Stimulated activated CD4-positive, alpha-beta T cell treated with anti-CD3 and anti-CD28 coated beads, TNF-alpha, amount 100 ng/mL, for 1 hour (primary cell): ENCODE measurements at places on chromosomes 12 and 14.

GRCh38 chr14:82192387-82192786 lies 658.7 kb upstream of the SEL1L start:
- no peak for DNase-seq

- peak; percentile 51 for DNase-seq
Observed at GRCh38 chr12:113185180-113186032, at the start of the genes DDX54 and RITA1. Gene DDX54 (minus strand): TSS chr12:113185478. CDS start chr12:113185451, 27 bp downstream. Gene RITA1 (plus strand): TSS chr12:113185721. CDS start chr12:113186747, 1,026 bp downstream.

- no peak for DNase-seq
Observed at GRCh38 chr12:4938900-4939299, 29.2 kb downstream of the KCNA1 start.

DNA sequence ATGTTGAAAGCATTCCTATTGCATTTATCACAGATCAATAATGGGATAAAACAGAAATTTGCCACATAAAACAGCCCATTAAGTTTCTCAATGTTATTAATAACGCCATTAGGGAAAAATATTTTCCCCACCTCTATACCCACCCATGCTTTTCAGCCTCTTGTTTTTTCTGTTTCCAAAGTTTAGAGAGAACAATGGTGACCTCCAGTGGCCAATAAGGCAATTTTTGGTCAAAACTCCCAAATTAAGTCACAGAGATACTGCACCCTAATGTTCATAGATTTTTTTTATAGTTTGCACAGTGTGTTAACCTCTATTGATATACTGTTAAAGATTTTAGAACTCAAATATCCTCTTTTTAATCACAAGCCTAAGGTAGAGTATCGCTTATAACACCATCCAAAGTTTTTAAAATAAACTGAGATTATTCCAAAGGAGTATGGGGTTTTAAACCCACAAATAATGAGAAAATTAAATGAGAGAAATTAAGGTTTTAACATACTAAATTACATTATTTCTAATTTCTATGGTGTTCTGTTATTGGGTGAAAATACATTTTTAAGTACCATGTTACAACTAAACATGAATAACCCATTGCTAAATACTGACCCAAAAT lies 184.7 kb upstream of the DCN start:
- DNase-seq = no peak

- no peak for DNase-seq
Observed at GRCh38 chr14:23167116-23167847, 16.2 kb downstream of the SLC7A8 start.

- no peak for DNase-seq
Observed at GRCh38 chr12:107635139-107635538, 50.5 kb upstream of the PWP1 start.

GRCh38 chr12:5114436-5114835 lies 70.8 kb downstream of the KCNA5 start:
- no peak for DNase-seq

DNA sequence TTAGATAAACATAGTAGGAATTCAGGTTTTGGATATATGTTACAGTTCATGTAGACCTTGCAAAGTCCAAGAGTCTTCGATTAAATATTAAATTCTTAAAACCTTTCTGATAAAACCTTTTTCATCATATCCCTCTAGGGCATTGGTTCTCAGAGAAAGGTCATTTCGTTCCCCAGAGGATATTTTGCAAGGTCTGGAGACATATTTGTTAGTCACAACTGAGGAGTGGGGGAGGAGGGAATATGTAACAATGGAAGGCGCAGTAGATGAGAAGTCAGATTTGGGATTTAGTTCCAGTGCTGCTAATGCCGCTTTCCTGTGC lies 5.3 kb downstream of the TMEM253 start:
- DNase-seq = no peak

- no peak for DNase-seq
Observed at GRCh38 chr12:114876968-114877680, 193.1 kb upstream of the TBX3 start.

GRCh38 chr12:62251609-62251958 lies 8.6 kb upstream of the USP15 start:
- DNase-seq = no peak

DNA sequence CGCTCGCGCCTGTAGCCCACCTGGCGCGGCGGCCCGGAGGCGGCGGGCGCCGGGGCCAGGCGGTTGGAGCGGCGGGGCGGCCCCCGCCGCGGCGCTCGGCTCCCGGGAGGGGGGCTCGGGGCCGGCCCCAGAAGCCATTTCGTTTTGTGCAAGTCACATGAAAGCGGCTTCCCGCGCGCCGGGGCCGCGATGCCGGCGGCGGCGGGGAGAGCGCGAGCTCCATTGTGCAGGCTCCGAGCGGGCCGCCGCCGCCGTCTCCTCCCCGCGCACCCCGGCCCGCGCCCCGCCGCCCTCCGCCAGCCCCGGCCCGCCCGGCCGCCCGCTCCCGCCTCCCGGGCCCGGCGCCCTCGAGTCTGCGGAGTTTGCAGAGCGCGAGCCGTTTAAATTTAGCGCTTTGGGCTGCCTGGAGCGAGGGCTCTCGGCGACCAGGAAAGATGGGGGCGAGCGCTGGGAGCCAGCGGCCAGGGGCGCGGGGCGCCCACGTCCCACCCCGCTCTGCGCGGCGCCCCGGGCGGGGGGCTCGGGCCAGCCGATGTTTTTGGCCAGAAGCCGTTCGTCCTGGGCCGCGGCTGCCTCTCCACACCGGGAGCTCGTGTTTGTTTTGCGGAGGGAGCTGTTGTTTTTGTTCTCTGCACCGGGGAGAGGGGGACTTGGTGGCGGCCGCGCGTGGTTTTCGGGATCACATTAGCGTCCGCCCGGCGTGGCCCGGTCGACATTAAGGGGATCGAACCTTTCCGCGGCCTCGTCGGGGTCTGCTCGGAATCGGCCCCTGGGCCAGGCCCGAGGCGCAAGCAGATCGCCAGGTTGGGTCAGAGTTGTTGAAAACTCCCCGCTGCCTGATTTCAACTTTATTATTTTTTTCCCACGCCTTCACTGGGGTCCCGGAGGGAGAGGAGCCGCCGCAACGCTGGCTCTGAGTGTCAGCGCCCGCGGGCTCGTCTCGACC lies 982 bp downstream of the BCL7A start:
- DNase-seq = no peak

GRCh38 chr14:36723530-36723929 lies 61.9 kb downstream of the PAX9 start:
- no peak for DNase-seq

DNA sequence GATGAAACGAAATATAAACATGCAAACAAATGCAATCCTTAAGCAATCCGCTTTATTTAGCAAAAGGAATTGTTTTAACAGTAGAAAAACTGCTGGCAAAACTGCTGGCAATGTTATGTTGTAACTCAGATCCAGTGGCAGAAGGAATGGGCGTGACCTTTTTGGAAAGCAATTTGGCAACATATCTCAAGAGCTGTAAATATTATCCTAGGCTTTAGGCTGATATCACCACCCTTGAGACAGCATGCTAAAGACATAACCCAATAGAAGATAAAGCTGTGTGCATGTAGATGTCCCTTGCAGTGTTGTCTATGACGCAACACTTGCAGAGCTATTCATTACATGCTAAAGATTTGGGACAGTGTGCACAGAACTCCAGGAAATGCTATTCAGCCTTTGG lies 138.5 kb downstream of the DICER1 start:
- DNase-seq = no peak

DNA sequence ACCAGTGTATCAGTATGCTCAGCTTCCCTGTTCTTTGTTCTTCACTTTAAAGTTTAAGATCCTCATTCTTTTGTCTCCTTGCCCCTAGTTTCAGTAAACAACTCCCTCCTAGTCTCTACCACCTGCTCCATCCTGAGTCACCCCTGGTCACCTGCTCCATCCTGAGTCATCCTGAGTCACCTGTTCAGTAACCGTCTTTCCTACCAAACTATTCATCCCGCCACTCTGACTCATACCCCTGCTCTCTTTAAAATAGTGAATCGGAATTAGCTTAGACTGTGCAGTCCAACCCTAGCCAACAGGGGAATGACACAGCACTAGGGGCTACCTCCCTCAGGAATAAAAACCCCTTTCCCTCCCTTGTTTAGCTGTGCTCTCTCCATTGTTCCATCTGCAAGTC lies 888.1 kb upstream of the MDGA2 start:
- DNase-seq = no peak

DNA sequence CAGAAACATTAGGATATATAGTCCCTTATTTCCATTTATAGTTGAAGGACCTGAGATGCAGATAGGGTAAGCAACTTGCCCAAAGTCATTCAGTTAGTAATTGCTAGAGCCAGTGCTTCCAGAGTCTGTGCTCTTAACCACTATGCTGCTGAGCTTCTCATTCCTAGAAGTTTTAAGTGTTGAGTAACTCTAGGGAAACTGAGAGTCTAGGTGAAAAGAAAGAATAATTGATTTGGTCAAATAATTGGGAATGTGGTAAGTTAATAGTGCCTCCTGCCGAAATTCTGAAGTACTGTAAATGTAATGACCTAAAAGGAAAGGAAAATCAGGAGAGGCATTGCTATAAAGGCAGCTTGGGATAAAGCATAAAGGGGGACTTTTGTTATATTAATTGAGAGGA lies 14.1 kb downstream of the PYROXD1 start:
- DNase-seq = no peak

DNA sequence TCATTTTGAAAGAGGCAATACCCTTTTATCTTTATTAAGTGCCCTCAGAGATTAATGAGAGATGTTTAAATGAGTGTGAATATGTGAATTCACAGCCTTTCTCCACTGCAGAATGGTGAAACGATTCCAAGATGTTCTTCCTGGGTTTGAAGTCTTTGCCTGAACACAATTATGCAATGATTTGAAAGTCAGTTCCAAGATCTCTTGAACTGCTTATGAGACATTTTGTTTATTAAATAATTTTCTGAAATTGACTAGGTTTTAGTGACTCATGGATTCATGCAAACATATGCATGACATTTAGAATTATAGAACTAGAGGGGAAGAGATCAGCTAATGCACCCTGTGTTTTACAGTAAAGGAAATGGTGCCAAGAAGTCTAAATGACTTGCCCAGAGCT lies 118.1 kb upstream of the SLC38A2 start:
- DNase-seq = no peak

DNA sequence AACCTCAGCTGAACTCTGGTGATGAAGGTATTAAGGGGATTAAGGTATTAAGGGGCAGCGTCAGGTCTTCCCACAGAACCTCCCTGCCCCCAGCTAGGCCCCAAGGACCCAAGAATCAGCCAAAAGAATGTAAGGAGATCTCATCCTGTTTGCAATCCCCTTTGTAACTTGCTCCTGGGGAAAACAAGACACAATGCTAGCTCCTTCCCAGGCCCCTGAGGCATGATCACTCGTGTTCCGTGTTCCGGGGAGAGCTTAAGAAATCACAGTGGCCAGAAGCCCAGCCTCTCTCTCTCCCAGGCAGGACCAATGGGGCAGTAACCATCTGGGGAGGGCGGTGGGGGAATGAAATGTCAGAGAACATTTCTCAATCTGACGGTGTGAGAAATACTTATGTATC lies 33.2 kb downstream of the PIGH start:
- no peak for DNase-seq

DNA sequence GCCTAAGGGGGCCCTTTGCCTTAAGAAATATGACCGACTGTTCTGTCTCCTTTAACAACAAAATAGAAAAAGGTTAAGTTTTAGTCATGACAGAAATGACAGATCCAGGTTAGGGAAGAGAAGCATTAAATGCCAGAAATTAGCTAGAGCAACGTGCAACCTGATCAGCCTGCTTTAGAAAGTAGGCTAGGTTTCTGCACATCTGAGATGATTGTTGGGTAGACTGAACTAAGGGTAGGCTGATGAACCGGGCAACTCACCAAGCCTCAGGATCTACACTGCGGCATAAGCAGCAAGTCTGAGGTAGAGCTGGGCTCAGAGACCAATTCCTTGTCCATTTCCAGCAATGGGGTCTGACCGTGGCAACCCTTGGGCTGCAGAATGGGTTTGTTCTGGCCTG lies 29.4 kb downstream of the NPC2 start:
- no peak for DNase-seq

GRCh38 chr12:85509857-85510256 lies 229.8 kb downstream of the ALX1 start:
- DNase-seq = no peak

DNA sequence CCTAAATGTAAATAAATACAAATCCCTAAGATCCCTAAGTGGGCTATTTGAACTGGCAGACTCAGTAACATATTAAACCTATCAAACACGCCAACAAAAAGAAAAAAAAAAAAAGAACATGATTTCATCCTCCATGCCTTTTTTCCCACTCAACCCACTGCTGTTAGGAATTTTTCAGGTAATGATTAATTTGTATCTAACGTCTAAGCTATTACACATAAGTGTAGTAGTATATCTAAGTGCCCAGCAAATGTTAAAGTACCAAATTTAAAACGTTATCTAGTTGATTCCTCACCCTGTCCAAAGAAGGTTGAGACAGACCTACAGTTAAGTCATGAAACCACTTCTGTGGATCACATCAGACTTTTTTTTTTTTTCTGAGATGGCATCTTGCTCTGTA lies 16.4 kb upstream of the ARID4A start:
- no peak for DNase-seq

DNA sequence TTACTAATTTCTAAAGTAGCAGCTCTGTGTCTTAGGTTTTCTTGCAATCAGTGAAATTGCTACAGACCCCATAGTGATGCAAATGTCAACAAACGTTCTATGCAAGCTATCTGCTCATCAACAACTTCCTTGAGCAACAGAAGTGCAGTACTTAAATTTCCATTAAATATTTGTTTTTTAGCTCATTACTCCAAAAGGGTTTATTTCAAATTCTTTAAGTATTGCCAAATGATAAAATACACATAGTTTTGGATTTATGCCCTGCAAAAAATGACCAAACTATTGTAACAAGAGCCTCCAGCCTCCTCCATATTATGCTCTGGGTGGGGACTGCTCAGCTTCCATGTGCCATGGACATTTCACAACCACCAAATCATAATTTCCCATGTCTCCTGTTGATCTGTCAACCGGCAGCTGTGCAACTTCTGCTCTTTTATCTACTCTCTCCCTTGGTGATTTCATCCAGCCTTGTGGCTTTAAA lies 4.4 kb downstream of the BDKRB1 start:
- DNase-seq = no peak

- no peak for DNase-seq
Observed at GRCh38 chr12:79521576-79521975, 169.2 kb downstream of the PAWR start.

GRCh38 chr12:45833401-45833800 lies 103.9 kb downstream of the ARID2 start:
- no peak for DNase-seq

DNA sequence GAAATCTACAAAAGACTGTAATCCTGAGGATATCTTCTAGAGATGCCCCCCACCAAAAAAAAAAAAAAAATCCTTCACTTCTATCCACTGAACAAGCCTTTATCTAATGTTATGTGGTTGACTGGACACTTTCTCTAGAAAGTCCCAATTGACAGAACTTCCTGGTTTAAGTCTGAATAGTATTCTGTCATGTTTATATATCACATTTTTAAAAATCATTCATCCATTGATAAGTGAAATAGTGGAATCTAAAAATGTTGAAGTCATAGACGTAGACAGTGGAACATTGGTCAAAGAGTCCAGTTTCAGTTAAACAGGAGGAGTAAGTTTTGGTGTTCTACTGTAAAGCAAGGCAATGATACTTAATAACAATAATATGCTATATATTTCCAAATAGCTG lies 297.0 kb downstream of the SSPN start:
- DNase-seq = no peak

GRCh38 chr12:77724367-77724957 lies 106.2 kb upstream of the NAV3 start:
- DNase-seq = no peak
